ENCODE measurements at places on chromosomes 13 and 19.

- DNase-seq, result no peak
These were observed 25.0 kb downstream of the SHC2 start for GRCh38 chr19:435707-436412.

- DNase-seq, result no peak
These were observed 25.3 kb downstream of the FBXO27 start for GRCh38 chr19:39007096-39007495.

GRCh38 chr13:42388326-42388725 is 116.4 kb downstream of the AKAP11 start:
- no peak for DNase-seq

DNA sequence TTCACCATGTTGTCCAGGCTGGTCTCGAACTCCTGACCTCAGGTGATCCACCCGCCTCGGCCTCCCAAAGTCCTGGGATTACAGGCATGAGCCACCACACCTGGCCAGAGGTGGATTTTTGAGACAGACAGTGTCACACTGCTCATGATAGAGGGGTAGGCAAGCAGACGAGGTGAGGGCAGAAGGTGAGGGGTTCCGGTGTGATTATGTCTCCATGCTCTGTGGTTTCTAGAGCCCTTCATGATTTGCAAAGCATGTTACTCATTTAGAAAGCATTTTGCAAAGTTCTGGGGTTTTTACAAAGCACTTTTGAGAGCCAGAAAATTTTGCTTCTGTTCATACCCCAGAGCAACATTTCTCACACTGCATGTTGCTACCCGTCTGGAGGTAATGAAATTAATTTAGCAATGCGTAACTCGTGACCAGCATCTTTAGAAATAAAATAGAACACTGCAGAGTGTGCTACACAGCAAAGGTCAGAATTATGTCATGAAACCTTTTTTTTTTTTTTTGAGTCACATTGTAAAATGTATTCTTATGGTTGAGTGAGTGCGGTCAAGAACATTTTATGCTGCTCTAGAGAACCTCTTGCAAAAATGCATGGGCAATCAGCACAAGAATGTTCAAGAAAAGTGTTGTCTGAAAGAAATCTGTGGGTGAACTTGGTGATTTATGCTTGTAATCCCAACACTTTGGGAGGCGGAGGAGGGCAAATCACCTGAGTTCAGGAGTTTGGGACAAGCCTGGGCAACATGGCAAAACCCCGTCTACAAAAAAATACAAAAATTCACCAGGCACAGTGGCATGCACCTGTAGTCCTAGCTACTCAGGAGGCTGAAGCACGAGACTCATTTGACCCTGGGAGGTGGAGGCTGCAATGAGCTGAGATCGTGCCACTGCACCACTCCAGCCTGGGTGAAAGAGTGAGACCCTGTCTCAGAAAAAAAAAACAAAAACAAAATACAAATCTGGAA is 58.0 kb downstream of the MAP4K1 start:
- no peak for DNase-seq

GRCh38 chr13:50712456-50712855 is 131.0 kb downstream of the DLEU7 start:
- no peak for DNase-seq

- no peak for DNase-seq
These were observed 653.8 kb downstream of the PCDH9 start for GRCh38 chr13:66576381-66576780.

DNA sequence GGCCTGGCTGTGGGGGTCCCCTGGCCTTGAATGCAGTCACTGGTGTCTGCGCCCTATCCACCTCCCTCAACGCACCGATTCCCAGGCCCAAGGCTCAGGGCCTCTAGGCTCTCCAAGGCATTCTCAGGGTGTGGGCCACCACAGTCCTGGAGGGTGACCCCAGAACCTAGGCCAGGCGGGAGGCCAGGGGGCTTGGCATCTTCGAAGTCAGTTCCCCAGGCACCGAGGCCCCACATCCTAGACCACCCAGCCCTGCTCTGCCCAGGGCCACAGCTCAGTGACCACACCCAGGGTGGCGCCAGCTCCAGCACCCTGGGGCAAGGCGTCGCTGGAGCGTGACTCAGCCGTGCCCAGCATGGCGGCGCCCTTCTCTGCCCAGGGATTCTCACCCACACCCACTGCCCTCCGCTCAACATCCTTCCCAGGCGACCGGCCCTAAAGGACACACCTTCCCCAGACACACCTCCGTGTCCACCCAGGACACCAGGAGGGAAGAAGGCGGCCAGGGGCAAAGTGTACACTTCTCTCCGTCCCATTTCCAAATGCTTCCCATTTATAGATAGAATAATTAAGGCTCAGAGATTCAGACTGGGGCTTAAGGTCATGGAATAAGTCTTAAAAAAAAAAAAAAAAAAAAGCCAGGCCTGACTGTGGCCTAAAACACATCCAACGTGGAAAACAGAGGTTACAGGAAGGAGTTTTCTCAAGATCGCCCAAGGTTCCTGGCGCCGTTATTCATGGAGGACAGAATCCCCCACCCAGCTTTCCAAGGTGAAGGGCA is 36.4 kb upstream of the NANOS3 start:
- no peak for DNase-seq

DNA sequence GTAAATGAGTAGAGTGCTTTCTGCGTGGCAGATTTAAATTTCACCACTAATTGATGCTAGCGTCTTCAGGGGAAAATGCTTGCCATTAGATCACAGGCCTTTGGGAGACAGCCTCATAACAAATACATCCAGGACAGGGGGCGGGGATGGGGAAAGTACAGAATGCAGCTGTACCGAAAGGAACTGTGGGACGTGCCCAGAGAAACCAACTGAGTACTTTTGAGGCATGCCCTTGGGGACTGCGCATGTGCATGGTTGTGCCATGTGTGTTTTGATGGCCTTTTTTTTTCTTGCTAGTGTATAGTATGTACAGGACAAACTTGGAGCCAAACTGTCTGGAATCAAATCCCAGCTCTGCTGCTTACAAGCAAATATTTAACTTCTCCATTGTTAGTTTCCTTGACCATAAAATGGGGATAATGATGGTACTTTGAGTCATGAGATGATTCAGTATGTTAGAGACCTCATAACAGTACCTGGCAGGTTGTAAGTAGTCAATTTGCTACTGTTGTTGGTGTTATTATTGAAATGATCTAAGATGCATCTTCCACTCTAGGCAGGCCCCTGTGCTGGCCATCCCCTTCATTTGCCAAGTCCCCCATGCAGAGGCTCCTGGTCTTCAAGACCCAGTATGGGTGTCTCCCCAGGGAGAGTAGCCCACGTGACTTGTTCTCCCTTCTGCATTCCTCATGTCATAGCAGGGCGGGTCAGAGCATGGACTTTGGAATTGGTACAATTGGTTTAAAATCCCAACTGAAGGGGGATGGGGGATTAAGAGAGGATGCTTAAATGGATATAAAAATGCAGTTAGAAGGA is 68.3 kb upstream of the NPAS1 start:
- no peak for DNase-seq

GRCh38 chr19:51091895-51092873 is 9.5 kb upstream of the KLK14 start:
- DNase-seq, result no peak

DNA sequence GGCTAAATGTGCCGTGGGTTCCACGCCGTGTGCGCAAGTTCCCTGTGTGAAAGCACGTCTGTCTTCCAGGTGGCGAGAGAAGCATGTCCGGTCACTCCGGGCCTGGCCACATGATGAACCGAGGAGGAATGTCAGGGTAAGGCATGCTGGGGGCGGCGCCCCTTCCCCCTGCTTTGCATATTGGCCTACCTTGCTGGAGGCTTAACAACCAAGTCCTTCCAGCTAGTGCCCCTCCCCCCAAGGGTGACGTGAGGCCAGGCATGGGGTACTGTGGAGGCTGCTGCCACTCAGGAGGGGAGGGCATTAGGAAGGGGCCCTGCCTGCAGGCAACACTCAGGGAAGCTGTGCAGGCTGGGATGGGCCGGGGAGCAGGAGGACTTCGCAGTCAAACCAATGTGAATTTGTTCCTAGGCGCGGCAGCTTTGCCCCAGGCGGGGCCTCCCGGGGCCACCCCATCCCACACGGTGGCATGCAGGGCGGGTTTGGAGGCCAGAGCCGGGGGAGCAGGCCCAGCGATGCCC is 12.5 kb downstream of the MICOS13 start:
- DNase-seq, result no peak

All from activated CD4-positive, alpha-beta T cell treated with anti-CD3 and anti-CD28 coated beads for 1 hour (primary cell).